Skin of body (tissue), 3 donors: ENCODE measurements at places on chromosomes 11 and 22. TPM values are rescaled to one million over a fixed set of nuclear protein-coding genes. Genes with fewer than 3 reads are reported as not detected.

DNA sequence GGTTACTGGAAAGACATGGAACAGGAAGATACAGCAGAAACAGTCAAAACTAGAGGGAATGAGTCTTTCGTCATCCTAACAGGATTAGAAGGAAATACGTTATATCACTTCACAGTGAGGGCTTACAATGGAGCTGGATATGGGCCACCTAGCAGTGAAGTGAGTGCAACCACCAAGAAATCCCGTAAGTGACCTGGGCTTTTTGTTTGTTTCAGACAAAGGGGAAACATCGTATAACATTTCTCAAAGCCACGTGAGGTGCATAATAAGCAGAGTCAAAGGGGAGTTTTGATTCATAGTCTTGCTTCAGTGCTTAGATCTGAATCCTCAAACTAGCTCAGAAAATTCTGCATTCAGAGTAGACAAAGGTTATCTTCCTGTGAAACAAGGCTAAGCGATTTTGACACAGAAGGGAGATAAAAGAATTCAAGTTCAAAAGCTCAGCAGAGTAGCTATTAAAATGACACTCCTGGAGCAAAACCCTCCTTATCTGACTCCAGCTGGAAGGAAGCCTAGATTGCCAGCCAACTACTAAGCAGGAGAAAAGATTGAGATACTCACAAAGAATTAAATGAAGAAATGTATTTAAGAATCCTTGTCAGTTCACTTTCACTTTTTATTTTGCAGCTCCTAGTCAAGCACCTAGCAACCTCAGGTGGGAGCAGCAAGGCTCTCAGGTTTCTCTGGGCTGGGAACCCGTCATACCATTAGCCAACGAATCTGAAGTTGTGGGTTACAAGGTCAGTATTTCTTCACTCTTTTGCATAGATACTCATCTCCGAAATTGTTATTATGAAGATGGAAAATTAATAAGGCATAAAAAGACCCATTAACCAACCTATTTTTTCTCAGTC, 346.4 kb upstream of the ARHGAP42 start:
- DNase-seq: no peak

DNA sequence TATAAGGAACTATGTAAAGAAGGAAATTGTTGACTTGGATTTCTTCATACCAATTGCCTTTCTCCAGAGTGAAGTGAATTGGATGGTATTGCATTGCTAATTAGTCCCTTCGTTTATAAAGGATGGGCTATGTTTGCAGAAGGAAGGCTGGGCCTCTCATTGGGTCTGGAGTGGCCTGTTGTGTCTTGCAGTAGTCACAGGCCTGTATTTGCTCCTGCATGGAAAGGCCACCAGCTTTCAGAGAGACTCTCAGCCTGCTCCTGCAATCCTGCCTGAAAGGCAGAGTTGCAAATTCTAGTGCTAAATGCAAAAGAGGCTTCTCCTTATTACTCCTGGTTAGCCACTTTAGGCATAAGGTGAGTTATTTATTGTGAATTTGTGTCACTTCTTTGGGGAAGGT, 103.8 kb downstream of the EXT2 start:
- no peak for DNase-seq

TENM4 gene
- 27.2 TPM for total RNA-seq

GRCh38 chr22:46062971-46063631, 86.1 kb upstream of the WNT7B start:
- DNase-seq: no peak

GRCh38 chr11:94785509-94785908, 17.4 kb downstream of the AMOTL1 start:
- no peak for DNase-seq

- DNase-seq: no peak
Measured at GRCh38 chr11:116595305-116595880, 177.4 kb downstream of the BUD13 start.

CRYBB1 gene
- 0.99 TPM for total RNA-seq

DNA sequence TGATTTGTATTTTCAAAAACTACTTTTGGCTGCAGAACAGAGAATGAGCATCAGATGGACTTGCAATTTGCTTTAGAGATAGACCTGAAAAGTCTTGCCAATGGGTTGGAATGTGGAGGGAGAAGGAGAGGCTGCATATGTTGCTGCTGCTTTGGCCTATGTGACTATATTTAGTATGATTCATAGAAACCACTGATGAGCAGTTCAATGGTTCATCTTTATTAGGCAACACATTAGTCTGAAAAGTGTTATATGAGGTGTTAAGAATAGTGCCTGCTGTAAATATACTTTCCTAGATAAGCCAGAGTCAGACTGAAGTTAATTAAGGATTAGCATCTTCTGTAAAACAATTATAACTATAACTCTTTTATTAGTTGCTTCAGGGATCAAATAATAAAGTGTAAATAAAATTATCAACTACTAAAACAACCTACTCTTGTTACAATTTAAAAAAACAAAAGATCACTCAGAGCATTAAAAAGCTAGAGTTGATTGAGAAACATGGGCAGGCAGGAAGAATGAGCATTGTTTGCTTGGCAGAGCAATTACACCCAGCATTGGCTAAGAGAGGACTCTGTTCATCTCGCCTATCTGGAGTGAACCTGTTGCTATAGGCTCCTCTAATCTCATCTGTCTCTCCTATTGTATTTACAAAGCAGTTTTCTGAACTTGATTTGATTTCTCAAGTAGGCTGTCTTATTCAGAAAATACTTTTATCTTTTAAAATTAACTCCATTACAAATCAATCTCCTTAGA, 36.3 kb downstream of the HORMAD2 start:
- DNase-seq: no peak

GTSE1 gene
- 3.6 TPM for total RNA-seq

- DNase-seq: no peak
Measured at GRCh38 chr22:33467620-33468095, 409.5 kb upstream of the SYN3 start.

BRSK2 gene
- total RNA-seq: 0.59 TPM

DNA sequence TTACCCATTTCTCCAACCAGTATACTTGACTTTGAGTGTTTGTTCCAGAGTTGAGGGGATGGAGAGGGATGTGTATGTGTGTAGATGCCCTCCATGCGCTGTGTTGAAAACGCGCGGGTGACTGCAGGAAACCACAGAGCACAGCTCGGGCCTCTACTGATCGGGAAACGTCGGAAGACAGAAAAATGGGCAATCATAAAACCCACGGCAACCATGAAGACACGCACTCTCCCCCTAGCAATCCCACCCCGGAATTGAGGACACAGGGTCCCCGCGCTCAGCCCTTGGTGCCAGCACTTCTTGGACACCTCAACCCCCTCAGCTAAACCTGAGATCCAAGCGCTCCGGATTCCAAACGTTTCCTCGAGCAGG, 251 bp upstream of the UQCC3 start:
- DNase-seq: no peak

RTN3 gene
- 60.0 TPM for total RNA-seq

DNA sequence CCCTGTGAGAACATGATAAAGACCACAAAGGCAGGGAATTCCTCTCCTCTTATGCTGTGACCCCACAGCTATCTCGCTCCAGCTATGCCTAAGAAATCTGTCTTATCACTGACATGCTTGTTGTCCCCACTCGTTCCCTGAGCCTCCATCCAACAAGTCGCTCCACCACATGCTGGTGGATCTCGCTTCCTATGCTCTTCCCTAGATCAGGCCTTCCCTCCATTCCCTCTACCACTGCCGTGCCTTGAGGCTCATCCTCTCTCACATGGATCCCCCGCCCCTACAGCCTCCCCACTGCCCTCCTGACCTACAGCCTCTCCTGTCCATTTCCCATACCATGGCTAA, 1.4 kb upstream of the DGAT2 start:
- no peak for DNase-seq

GRCh38 chr11:118975771-118976709, 4.5 kb downstream of the FOXR1 start:
- no peak for DNase-seq

CABP7 gene
- total RNA-seq: 0.10 TPM

GRCh38 chr11:120332822-120333716, 3.1 kb upstream of the ARHGEF12 start:
- no peak for DNase-seq

ATP5MG gene
- total RNA-seq: 65.8 TPM

DNA sequence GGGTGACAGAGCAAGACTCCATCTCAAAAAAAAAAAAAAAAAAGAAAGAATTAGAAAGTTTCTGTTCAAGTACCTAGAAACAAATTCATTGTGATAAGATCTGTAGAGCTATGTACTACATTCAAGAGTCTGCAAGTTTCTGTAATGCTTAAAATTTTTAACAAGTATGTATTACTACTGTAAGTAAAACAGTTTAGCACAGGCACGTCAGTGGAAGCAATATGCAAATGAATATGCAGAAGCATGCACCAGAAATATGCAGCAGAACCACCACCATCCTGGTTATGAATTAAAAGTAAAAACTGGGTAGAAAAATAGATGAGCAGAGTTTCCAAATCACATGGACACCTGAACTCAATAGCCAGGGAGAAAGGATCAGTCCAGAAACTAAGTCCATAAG, 19.3 kb downstream of the SBF2 start:
- DNase-seq: no peak

- no peak for DNase-seq
Measured at GRCh38 chr11:76664578-76665061, 5.9 kb downstream of the LRRC32 start.

DNA sequence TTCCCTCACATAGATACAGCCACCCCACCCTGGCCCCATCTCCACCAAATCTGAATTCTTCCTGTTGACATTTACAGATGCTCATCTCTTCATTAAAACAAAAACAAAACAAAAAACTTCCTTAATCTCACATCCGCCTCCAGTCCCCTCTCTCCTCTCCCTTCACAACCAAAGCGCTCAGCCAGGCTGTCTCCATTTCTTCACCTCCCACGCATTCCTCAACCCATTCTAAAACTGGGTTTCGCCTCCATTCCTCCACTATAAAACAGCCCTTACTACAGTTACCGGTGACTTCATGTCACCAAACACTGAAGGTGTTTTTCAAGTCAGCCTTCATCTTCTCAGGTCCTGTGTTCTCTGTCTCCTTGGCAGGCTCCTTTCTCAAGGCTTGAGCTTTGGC, 9.6 kb downstream of the BACE1-AS start:
- DNase-seq: no peak
